ENCODE measurements at places on chromosomes 1 and 21.

GRCh38 chr21:35216996-35217395 is 167.9 kb upstream of the RUNX1 start:
- no peak for DNase-seq

GRCh38 chr1:113905435-113905861 is 322 bp downstream of the DCLRE1B start:
- DNase-seq, result no peak

GRCh38 chr1:178262120-178262500 is 168.2 kb downstream of the RASAL2 start:
- DNase-seq, result peak; percentile 81

GRCh38 chr21:36113647-36114428 is 21.0 kb upstream of the CBR3 start:
- no peak for DNase-seq

DNA sequence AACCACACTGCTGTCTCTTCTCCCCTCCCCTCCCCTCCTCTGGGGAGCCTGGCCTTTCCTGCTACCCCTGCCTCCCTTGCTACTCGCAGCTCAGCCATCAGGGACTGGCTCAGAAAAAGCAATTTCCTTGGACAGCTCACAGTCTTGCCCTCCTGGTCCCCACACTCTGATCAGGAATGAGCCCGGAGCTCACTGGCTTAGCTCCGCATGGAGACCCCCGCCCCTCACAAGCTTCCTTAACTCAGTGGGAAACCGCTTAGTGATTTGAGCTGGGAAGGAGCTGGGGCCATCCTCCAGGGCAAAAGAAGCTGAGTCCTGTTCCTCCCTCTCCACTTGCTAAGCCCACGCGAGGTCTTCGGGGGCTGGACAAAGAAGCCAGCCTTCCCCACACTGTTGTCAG is 70.3 kb upstream of the ACTL8 start:
- DNase-seq, result no peak
